Stimulated activated CD4-positive, alpha-beta T cell treated with anti-CD3 and anti-CD28 coated beads, TNF-alpha, amount 100 ng/mL, for 48 hours (primary cell): ENCODE measurements at places on chromosomes 2 and 18.

DNA sequence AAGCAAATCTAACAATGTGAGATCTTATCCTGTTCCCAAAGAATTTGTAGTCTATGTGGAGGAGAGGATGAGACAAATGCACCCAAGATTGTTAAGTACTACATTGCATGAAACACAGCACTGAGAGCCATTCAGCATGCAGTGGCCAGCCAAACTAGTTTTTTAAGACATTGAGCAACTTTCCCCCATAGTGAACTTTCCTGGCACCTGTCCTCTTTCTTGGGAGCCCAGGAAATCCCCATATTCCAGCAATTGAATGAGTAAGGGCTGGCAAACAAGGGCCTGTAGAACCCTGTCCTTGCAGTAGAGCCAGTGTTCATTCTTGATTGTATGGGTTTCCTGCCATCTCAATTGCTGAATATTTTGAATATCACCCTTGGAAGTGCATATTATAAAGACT is 58.8 kb upstream of the FIGN start:
- DNase-seq = no peak

- no peak for DNase-seq
Measured at GRCh38 chr2:101638817-101639605, 58.5 kb upstream of the MAP4K4 start.

GRCh38 chr2:124572934-124573634 is 548.0 kb downstream of the CNTNAP5 start:
- no peak for DNase-seq

DNA sequence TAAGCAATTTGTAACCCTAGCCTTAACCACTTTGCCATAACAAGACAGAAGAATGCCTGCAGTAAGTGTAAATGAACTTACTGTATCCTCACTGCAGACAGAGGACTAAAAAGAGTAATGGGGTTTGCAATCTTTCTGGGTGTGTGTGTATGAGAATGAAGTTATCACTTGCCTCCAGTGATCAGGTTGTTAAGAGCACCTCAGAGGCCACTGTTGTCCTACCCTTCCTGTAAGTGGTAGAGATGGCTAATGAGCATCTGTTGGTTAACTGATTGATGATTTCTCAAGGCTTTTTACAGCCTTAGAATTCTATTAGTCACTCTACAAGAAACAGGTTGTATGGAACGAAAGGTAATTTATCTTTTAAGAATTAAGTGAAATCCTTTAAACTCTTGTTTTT is 27.6 kb upstream of the GTF2A1L start:
- DNase-seq = no peak

GRCh38 chr2:100639588-100640390 is 77.0 kb downstream of the PDCL3 start:
- no peak for DNase-seq

DNA sequence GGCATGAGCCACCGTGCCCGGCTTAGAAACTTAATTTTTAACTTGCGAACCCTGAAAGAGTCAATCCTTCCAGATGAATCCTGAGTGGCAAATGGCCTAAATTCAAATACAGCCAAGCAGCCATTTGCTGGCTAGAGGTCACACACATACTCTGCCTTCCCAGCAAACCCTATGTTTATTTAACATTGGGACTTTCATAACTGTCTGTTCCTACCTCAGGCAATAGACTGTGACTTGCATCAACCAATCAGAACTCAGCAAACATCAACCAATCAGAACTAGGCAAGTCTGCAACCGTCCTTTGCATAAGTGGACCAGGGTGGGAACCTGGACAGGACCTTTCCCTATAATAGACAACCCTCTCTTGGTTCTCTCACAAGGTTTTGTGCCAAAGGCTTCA is 127.5 kb downstream of the DTNB start:
- no peak for DNase-seq

DNA sequence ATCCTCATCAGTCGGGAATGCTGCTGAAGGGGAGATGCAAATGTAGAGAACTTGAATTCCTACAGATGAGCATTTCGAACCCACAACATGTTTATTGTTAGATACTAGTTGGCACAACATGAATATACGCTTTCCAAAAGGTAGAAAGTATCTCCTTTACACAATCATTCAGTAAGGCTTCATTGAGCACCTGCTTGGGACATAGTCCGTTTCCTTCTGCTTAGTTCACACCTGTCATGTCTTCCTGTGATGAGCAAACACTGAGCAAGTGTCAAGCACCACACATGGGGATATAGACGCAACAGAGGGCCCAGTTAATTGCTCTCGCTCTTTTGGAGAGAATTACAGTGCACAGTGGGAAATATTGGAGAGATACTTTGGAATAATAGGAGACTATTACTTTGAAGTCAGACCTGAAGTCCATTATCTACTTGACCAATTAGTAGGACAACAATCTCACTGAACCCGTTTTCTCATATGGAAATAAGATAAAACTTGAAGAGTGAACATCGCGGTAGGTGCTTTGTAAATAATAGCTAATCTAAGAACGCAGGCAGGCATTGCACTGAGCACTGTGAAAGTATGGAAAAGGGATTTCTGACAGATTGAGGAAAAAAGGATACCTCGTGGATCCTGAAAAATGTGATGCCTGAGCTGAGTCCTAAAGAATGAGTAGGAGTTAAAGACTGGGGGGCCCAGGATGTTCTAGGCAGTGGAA is 1.2 kb downstream of the CPSF3 start:
- DNase-seq = no peak

GRCh38 chr2:49972699-49973098 is 818.4 kb upstream of the FSHR start:
- no peak for DNase-seq

DNA sequence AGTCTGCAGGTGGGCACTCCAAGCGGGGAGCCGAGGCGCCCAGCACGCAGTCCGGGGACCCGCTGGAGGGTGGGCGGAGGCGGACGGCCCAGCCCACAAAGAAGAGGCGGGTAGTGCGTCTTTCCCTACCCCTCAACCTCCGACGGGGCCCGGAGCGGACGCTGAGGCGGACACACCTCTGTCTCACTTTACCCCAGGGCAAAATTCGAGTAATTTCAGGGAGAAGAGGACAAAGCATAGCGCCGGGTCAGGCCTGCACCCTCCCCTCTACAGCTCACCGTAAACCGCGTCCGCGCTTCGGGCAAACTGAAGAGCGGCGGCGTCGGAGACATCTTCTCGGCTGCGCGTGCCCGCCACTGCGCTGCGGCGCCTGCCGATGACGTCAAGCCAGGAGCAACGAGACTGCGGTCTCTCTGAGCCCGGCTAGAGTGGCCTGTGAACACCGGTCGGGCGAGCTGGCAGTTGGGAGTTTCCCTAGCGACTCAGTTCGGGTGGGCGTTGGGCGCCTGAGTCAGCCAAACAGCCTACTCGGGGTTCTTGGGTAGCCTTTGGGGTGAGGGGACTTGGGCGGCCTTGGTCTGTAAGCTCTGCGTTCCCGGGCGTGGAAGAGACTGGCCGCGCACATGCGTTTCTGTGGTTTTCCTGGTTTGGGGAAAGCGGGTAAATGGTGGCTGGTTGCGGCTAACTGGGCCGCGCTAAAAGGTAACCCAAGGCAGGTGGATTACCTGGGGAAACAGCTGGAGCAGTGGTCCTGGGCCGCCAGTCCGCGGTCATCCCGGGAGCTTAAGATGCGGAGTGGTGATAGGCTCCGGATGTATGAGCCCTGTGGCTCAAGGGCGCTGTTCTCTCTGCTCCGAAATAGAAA is at the start of gene THOC1:
Gene THOC1, minus strand, starts transcription at position 360 of the 865 bp plus-strand sequence. Its CDS starts 28 bp downstream, at position 332.
- DNase-seq = peak; percentile 93

DNA sequence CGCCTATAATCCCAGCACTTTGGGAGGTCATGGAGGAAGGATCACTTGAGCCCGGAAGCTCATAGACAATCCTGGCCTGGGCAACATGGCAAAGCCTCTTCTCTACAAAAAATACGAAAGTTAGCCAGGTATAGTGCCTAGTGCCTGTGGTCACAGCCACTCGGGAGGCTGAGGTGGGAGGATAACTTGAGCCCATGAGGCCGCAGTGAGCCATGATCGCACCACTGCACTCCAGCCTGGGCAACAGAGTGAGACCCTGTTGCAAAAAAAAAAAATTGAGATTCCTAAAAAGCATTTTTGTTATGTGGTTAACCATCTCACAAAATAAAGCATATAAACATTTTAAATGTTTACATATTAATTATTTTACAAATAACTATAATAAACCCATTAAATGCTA is 13.9 kb downstream of the PCBP1 start:
- no peak for DNase-seq

- no peak for DNase-seq
Measured at GRCh38 chr2:241011296-241011600, 12.8 kb downstream of the SNED1 start.

DNA sequence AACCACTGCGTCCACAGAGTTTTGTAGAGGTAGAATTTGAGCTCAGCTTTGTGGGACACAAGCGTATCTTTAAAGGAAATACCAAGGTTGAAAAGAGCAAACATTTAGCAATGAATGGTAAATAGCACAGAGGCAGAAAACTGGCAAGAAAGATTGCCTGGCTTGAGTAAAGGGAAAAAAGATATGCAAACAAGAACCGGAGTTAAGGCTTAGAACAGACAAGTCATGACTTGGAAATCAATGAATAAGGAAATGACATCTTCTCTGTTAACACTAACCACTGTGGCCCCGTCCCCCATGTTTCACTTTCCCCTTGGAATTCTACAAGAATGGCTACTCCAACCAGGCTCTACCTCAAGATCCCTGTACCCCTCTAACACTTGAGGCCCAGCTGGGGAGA is 3.8 kb downstream of the STAM2 start:
- DNase-seq = no peak
